ENCODE measurements at places on chromosomes 12 and 14. TPM values are rescaled to one million over a fixed set of nuclear protein-coding genes. Genes with fewer than 3 reads are reported as not detected.
A peak's percentile ranks its signal among the peaks of the same experiment; 100 is the strongest.

Gene PPFIA2
- 1.4 TPM for total RNA-seq

Gene PLA2G1B
- total RNA-seq = 62.2 TPM

Gene ARG2
- 2.0 TPM for total RNA-seq

DNA sequence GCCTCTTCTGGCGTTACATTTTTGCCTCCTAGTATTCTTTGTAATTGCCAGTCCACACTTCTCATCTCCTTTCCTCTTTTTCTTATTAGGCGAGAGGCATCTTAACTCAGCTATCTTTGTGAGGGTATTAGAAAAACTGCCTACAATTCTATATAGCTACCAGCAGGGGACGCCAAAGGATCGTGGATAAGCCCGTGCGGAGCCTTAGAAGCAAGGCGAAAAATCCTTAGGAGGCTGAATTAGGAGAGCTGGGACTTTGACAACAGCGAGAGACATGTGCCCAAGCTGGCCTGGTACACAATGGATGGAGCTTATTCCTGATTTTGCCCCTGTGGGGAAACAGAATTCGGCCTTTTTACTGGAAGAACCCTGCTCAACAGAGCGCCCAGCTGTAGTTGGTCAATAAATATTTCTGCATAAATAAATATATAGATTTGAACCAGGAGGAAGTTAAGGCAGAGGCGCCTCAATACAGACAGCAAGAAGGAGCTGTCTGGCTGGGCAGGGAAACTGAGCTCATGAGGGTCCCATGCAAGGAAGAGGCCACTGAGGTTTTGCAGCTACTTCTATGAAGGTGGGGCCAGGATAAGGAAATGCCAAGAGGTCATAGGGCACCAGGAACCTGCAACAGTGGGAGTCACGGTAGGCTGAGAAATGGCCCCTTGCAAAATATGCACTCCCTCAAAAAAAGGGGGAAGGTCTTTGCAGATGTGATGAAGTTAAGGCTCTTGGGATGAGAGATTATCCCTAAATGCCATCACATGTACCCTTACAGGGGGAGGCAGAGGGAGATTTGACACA, 14.6 kb upstream of the RBM19 start:
- DNase-seq = no peak
- peaks cover 31% of the 10 kb centered on the region for H3K27me3 ChIP-seq
- no peak overlapping the region for H3K4me3 ChIP-seq
- no peaks in the 10 kb centered on the region for H3K4me1 ChIP-seq

DNA sequence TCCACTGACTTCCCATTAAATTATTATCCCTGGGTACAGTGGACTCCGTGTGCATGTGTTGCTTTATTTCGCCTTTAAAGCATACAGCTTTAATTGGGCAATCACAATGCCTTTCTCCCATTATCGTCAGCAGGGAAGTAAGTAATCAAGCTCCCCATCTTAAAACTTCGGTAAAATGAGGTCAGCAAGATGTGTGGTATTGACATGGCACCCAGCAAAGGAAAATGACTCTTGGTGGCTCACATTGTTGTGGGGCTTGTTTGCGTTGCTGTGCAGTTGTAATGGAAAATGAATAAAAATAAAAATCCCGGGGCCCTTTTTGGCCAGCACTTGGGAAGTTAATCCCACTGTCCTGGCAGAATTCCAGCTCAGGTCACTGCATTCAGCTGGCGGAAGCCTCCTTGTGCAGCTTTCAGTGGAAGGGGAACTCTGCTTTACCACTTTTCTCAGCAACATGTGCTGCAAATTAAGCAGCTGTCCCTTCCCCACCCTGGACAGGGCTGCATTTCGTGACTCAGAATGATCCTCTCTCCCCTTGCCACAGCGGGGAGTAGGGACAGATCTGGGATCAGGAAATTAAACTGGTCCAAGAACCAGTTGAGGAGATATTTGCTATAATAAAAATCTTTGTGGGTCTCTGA, 13.9 kb upstream of the ATP2A2 start:
- H3K4me3 ChIP-seq = no peak overlapping the region
- no peaks in the 10 kb centered on the region for H3K36me3 ChIP-seq
- H3K4me1 ChIP-seq = peaks cover 11% of the 10 kb centered on the region
- H3K27me3 ChIP-seq = no peaks in the 10 kb centered on the region
- DNase-seq = no peak

DNA sequence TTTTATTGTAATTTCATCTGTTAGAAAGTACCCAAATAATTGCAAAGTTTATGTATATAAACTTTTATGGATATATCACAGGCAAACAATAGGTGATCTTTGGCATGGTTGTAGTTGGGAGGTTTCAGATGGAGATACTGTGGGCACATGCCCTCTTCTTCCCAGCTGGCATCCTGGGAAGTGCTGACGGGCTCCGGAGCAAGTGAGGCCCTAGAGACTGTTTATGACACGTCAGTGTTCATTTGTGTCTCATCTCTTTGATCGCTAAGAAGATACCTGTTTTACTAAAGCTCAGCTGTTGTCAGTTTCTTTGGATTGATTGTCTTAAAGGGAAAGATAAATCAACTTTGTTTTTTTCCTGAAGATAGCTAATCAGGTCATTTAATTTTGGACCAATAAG, 287.6 kb downstream of the FBXL14 start:
- H3K27ac ChIP-seq = no peak overlapping the region
- DNase-seq = no peak
- no peaks in the 10 kb centered on the region for H3K27me3 ChIP-seq
- no peaks in the 10 kb centered on the region for H3K36me3 ChIP-seq

DNA sequence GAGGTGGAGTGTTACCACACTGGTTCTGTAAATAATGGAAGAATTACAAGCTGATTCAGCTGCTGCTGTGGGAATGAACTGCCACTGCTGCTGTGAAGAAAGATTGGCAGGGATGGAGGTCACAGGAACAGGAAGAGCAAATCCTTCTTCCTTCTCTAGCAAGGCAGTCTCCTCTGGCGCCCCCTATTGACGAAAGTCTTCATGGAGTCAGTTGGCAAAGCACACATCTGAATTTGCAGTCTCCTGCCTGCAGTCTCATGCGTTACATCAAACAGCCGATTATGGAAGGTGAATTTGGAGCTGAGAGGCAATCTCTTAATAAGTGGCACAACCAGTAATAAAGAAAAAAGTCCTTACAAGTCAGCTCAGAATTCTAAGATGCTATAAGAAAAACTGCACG, 106.0 kb upstream of the TMTC1 start:
- no peak for DNase-seq
- H3K36me3 ChIP-seq = no peaks in the 10 kb centered on the region
- no peaks in the 10 kb centered on the region for H3K27me3 ChIP-seq
- no peak overlapping the region for H3K4me3 ChIP-seq

GRCh38 chr14:97336179-97336578, 539.0 kb downstream of the VRK1 start:
- no peak overlapping the region for H3K27ac ChIP-seq
- no peaks in the 10 kb centered on the region for H3K27me3 ChIP-seq
- no peaks in the 10 kb centered on the region for H3K36me3 ChIP-seq
- DNase-seq = no peak
- H3K4me1 ChIP-seq = no peaks in the 10 kb centered on the region

DNA sequence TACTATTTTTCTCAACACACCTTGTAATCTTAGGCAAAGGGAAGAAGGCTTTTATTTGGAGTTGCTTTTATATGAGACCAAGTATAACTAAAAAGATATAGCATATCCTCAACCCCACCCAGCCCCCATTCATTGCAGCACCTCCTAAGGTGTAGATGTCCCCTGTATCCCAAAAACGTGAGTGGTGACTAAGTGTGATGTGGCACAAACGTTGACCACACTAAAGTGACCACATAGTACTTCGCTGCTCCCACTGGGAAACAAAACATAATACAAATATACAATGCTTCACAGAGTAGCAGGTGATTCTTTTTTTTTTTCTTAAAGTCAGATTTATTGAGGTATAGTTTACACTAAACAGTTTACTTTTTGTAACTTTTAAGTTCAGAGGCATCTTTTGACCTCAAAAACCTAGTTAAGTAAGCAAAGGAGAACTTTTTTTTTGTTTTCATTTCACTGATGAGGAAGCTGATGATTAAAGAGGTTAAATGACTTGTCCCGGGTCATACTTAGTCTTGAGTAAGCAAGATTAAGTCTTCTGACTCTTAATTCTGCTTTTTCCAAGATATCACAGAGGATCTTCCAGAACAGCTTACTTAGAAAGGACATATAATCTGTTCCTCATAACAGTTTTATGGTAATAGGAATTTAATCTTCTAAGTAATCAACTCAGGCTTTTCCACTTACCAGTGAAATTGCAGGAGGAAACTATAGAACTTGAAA, 245.2 kb upstream of the PLEKHG7 start:
- H3K27ac ChIP-seq = no peak overlapping the region
- no peak for DNase-seq
- no peaks in the 10 kb centered on the region for H3K36me3 ChIP-seq

- H3K4me3 ChIP-seq = no peak overlapping the region
- peak overlapping the region; percentile 99 for H3K27ac ChIP-seq
- DNase-seq = peak; percentile 93
- peaks cover 91% of the 10 kb centered on the region for H3K4me1 ChIP-seq
- no peaks in the 10 kb centered on the region for H3K36me3 ChIP-seq
- no peaks in the 10 kb centered on the region for H3K27me3 ChIP-seq
Measured at GRCh38 chr12:57893431-57894353, 47.2 kb upstream of the CTDSP2 start.

- no peaks in the 10 kb centered on the region for H3K4me1 ChIP-seq
- H3K4me3 ChIP-seq = no peak overlapping the region
- H3K36me3 ChIP-seq = no peaks in the 10 kb centered on the region
- H3K27ac ChIP-seq = no peak overlapping the region
- no peaks in the 10 kb centered on the region for H3K27me3 ChIP-seq
Measured at GRCh38 chr14:22474730-22475351, 114.2 kb downstream of the DAD1 start.

GRCh38 chr12:113891739-113892520, 74.2 kb downstream of the RBM19 start:
- H3K36me3 ChIP-seq = no peaks in the 10 kb centered on the region
- no peak overlapping the region for H3K27ac ChIP-seq
- H3K4me3 ChIP-seq = no peak overlapping the region
- DNase-seq = no peak
- H3K4me1 ChIP-seq = no peaks in the 10 kb centered on the region

DNA sequence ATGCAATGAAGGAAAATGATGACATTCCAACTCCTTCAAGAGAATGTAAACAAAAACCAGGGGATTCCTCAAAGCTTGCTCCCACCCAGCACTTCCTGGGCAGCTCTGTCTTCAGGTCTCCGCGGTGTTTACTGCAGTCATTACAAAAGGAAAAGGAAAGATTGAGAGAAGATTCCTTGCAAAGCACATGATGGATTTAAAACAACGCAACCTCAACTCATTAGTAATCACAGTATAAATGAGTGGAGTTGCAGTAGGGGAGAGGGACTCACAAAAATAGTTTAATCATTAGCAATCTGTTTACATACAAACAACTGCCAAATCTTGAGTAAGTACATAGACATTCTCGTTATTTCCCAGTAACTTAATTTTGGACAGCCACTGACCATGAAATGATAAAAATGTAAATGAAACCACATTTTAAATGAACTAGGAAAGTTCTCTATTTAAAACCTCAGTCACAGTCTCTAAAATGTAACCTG, 49.7 kb upstream of the OVCH1 start:
- no peaks in the 10 kb centered on the region for H3K4me1 ChIP-seq
- no peak overlapping the region for H3K4me3 ChIP-seq
- H3K36me3 ChIP-seq = no peaks in the 10 kb centered on the region
- no peak overlapping the region for H3K27ac ChIP-seq
- no peak for DNase-seq

DNA sequence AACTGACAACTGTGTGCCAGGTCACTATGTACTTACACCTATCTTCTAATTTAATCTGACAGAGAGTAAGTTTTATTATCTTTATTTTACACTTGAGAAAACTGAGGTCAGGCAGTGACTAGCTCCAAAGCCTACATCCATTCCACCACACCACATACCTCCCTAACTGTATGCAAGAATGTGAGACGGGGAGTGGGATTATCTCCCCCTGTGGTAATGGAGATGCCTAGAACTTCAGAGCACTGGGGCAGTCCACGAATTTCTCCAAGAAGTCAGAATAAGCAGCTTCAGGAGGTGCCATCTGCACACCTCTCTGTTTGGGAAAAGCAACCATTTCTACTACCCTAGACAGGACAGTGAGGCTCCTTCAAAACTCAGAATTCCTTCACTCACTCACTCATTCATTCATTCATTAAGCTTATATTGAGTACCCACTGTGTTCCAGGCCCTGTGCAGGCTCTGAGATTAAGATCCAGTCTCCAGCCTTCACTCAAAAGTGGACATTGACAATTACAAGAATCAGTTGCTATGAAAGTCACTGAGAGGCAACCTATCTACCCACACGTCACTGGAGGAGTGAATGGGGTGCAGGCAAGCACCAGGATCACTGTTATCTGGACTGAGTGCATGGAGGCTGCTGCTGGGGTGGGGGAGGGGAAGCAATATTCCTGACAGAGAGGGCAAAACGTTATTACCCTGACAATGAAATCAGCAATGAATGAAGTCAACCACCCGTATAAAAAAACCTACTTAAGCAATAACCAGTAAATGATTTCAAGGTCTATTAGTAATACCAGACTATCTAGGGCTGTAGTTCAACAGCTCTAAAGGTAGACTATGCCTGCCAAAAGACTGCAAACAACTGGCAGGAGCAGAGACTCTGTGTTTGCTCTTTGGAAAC, 18.0 kb downstream of the SLC7A7 start:
- H3K4me1 ChIP-seq = no peaks in the 10 kb centered on the region
- DNase-seq = no peak

DNA sequence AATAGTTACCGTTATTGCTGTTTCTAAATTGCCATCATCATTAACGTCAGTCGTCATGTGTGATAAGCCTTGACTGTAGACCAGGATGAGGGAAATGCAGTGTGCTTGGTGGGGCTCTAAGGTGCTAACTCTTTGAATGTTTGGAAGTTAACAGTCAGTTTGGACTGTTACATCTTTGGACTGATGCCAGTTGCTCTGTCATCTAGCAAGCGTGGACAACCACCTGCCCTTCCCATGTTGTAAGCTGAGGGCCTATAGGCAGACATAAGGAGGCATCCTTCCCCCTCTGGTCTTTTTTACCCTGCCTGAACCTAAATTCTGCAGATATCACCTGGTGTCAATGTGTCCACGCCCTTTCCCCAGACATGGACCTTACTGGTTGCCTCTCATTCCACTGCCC, 94.4 kb downstream of the PPP2R5C start:
- H3K4me1 ChIP-seq = peaks cover 58% of the 10 kb centered on the region
- H3K36me3 ChIP-seq = peaks cover 29% of the 10 kb centered on the region
- DNase-seq = no peak
- no peaks in the 10 kb centered on the region for H3K27me3 ChIP-seq

GRCh38 chr14:33210311-33210710, 271.6 kb downstream of the NPAS3 start:
- DNase-seq = no peak
- H3K4me3 ChIP-seq = no peak overlapping the region
- no peaks in the 10 kb centered on the region for H3K27me3 ChIP-seq
- H3K27ac ChIP-seq = no peak overlapping the region
- H3K36me3 ChIP-seq = no peaks in the 10 kb centered on the region
- H3K4me1 ChIP-seq = no peaks in the 10 kb centered on the region

DNA sequence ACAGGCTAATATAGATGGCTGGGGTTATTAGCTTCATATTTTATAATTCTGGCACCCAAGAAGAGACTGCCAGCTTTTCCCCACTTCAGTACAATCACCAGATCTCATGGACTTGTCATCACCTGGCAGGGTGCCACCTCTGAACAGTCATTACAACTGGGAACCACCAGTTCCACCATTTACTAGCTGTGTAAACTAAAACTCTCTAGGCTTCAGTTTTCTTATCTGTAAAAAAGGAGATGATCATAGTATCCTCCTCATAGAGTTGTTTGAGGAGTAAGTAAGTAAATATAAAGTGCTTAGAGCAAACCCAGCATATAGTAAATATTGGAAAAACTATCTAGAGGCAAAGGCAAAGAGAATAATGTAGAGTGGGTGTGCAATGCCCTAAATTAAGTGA, 19.3 kb downstream of the CPNE8 start:
- no peak for DNase-seq
- no peak overlapping the region for H3K4me3 ChIP-seq
- H3K27me3 ChIP-seq = no peaks in the 10 kb centered on the region
